Suppressor macrophage (primary cell): ENCODE measurements at places on chromosomes 2 and 18.

GRCh38 chr2:72137498-72138010 lies 10.1 kb downstream of the CYP26B1 start:
- peak; percentile 82 for DNase-seq

- no peak for DNase-seq
Measured at GRCh38 chr18:59681521-59682004, 15.7 kb downstream of the CCBE1 start.

- peak; percentile 36 for DNase-seq
Measured at GRCh38 chr2:108169982-108170625, 69.7 kb upstream of the SULT1C3 start.

GRCh38 chr2:229474125-229474524 lies 203.0 kb upstream of the PID1 start:
- no peak for DNase-seq

- DNase-seq, result no peak
Measured at GRCh38 chr18:75694292-75694691, 266.8 kb upstream of the SMIM21 start.

- no peak for DNase-seq
Measured at GRCh38 chr2:218155953-218156479, 10.7 kb downstream of the CXCR1 start.

DNA sequence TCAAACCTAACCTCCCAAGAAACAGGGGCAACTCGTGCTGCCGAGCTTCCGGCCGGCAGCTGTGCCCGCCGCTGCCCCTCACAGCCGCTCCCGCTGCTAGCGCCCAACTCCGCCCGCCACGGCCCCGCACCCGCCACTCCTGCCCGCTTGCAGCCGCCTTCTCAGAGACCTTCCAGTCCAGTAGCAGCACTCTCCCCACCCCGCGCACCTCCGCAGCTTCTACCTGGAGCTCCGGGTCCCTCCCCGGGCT lies 722 bp upstream of the C2orf15 start:
- DNase-seq, result peak; percentile 76

GRCh38 chr2:215899141-215900074 lies 113.9 kb downstream of the MREG start:
- no peak for DNase-seq

GRCh38 chr18:63025251-63026090 lies 294.1 kb downstream of the BCL2 start:
- DNase-seq, result peak; percentile 18
